ENCODE measurements at places on chromosomes 3 and 15. TPM values are rescaled to one million over a fixed set of nuclear protein-coding genes. Genes with fewer than 3 reads are reported as not detected.

Gene ITPKA
- total RNA-seq = 18.3 TPM

Gene MYRIP
- 11.2 TPM for total RNA-seq

Gene NR2E3
- total RNA-seq = 0.60 TPM

Gene HES1
- 60.9 TPM for total RNA-seq

Gene GOLGA8O
- 0.60 TPM for total RNA-seq

Gene ARIH1
- 205 TPM for total RNA-seq

- DNase-seq = no peak
These were observed 84.8 kb upstream of the LINGO1 start for GRCh38 chr15:77717333-77717990.

DNA sequence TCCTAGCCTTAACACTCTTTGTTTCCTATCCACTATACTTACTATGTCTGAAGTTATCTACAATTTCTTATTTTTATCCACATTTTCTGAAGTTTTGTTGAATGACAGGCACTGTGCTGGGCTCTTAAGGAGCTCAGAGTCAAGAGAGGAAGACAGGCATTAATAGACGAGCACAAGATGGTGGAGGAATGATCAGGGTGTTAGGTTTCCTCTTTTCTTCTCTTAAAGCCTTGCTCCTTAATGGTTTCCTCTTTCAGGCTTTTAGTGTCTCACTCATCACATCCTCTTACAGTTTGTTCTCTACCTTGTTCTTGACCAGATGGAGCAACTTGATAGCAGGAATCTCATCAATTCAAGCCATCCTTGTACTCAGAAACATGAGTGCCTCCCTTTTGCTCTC is 52.9 kb upstream of the BCL6 start:
- no peak for DNase-seq

- DNase-seq = no peak
These were observed 6.8 kb downstream of the AVEN start for GRCh38 chr15:34031987-34032760.

DNA sequence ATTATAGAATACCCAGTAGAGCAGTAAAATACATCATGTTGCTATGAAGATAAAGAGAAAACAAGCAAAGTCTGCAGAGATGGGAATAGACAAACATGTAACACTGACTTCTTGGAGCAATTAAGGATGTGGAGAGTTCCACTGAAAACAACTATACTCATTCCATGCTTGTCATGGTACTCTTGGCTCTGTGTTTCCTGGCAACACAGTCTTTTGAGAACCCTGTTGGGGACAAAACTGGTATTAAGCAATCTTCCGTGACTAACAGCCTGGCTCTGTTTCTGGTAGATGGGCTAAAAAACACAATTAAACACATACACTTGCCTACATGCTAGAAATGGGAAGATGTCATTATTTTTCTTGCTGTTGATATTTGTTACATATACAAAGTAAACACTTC is 1212.3 kb upstream of the GBE1 start:
- no peak for DNase-seq

DNA sequence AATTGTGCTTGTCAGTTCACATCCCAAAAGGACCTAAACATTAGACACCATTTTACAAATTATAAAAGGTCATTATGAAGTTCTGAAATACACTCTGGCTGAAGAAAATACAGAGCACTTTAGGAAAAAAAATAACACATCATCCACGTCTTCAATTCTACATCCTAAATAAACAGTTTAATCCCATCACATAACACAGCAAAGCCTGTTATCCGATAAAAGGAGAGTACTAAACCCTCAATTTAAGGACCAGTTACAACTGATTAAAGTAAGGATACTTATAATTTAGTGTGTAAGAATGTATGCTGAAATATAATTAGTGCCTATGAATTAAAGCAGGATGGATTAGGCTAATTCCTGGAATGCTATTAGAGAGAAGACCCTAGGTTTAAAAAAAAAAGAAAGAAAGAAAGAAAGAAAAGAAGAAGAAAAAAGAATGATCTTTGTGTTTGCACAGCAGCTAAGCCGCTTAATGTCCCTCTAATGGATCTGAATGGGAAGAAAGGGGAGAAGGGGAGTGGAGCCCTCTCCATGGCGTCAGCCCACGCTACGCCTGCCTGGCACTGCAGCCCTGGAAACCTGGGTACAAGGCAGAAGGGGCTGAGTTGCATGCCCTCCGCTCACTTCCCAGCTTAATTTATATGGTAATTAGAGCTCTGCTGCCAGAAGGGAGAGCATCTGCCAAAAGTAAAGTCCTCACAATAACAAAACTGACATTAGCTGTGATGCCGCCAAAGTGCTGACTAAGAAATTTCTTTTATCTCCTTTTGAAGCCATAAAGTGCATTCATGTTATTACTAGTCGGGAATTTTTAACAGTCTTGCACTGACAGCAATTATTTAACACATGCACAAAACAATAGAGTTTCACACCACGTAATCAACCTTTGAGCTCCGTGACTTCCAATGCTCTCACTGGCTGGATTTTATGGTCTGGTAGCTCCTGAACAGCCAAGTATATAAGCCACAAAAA is 90.0 kb downstream of the FSIP1 start:
- peak; percentile 34 for DNase-seq

DNA sequence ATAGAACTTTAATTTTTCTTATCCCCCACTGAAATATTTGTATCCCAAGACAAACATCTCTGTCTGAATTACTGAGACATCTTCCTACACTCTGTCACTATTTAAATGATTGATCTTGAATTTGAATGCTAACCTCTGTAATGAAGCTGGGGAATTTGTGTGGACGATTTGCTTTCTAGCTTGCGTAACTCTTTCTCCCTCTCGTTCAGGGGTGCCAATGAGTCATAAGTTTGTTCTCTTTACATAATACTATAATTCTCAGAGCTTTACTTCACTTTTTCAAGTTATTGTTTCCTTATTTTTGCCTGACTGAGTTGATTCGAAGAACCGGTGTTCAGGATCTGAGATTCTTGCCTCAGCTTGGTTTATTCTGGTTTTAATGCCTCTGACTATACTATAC is 783.3 kb upstream of the CADM2 start:
- no peak for DNase-seq

DNA sequence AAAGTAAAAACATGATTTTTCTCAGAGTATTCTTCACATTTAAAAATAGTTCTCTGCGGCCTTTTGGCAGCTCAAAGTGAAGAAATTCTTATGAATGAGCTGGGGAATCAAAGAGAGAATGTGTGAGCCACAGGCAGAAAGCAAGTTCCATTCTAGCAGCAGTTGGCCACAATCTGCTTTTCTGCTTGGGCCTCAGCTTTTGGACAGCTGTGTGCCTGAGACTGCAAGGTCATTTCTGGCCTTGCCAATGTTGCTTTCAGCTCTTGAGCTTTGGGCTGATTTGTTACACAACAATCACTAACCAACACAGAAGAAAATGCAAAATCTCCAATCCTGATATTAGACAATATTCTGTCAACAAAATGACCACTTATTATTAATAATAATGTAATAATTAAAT is 14.4 kb upstream of the TM4SF4 start:
- no peak for DNase-seq

- DNase-seq = peak; percentile 23
These were observed 53.8 kb downstream of the MGLL start for GRCh38 chr3:127768346-127769008.

DNA sequence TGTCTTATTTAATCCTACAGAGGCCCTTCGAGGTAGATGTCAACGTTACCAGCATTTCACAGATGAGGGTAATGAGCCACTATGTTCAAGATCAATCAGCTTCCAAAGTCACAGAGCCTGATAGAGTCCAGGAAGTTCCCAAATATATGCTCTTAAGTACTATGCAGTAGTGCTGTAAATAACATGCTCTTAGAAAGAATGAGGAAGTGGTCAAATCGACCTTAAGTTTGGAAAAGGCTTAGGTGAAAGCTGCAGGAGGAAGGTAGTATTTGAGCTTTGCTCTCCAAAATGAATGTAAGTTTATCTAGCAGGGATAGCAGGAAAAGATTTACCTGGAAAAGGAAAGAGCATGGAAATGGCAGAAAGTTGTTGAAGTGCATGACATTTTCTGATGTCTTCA is 234.0 kb downstream of the RBMS3 start:
- no peak for DNase-seq

DNA sequence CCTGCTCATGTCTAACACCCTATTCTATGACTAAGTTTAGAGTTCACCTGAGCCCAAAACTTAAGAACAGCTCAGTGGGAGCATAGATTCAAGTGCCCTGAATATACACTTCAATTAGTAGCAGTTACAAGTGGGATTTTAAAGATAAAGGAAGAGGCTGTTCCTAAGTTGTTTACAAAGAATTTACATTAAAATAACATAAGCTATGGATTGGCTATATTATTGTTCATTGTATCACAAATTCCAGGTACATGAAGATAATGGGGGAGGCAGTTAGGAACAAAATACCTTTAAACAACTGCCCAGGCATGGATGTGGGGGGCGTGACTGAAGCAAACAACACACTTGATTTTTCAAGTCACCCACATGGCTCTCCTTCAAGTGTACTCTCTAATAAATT is 52.7 kb downstream of the ROPN1B start:
- no peak for DNase-seq
